Activated CD8-positive, alpha-beta T cell treated with anti-CD3 and anti-CD28 coated beads, Interleukin-2, amount 10 ng/mL, durations not matched to agents 7 days and 5 days (primary cell): ENCODE measurements at places on chromosomes 2 and 18. TPM values are rescaled to one million over a fixed set of nuclear protein-coding genes. Genes with fewer than 3 reads are reported as not detected.

- peak; percentile 91 for DNase-seq
- peak overlapping the region; percentile 98 for H3K4me3 ChIP-seq
- H3K4me1 ChIP-seq: peaks cover 39% of the 10 kb centered on the region
- H3K36me3 ChIP-seq: peaks cover 53% of the 10 kb centered on the region
- H3K27me3 ChIP-seq: peaks cover 2% of the 10 kb centered on the region
- peak overlapping the region; percentile 100 for H3K27ac ChIP-seq
Measured at GRCh38 chr2:195659982-195660890, 3.2 kb downstream of the SLC39A10 start.

- H3K27me3 ChIP-seq: peaks cover 5% of the 10 kb centered on the region
- H3K4me3 ChIP-seq: no peak overlapping the region
- DNase-seq: no peak
- H3K4me1 ChIP-seq: peaks cover 15% of the 10 kb centered on the region
Measured at GRCh38 chr2:37549598-37549997, 121.8 kb downstream of the CDC42EP3 start.

- no peak for DNase-seq
- H3K27me3 ChIP-seq: no peaks in the 10 kb centered on the region
- H3K36me3 ChIP-seq: peaks cover 12% of the 10 kb centered on the region
- no peak overlapping the region for H3K4me3 ChIP-seq
- H3K27ac ChIP-seq: peak overlapping the region; percentile 79
- peaks cover 17% of the 10 kb centered on the region for H3K4me1 ChIP-seq
Measured at GRCh38 chr2:855177-855576, 95.5 kb upstream of the SNTG2 start.

DNA sequence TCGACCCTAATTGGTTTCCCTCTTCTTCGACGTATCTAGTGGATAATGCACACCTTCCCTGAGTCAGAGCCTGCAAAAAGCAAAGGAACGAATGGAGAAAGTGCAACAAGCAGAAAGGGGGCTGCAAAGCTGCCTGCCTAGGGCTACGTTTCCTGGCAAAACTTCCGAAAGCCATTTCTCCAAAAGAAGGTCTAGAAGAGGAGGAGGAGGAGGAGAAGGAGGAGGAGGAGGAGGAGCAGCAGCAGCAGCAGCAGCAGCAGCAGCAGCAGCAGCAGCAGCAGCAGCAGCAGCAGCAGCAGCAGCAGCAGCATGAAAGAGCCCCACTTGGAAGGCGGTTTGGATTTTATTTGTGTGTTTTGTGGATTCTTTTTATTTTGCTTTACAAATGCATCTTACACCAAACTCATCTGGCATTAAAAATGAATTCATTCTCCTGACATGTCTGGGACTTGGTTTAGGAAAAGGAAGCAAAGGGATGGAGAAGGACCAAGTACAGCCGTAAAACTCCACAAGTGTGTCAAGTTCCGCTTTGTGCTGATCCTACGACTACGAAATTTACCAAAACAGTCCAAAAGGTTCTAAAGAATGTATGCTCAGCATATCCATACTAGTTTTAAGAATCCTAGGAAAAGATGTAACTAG, 2.0 kb downstream of the TCF4 start:
- H3K4me3 ChIP-seq: peak overlapping the region; percentile 13
- peaks cover 4% of the 10 kb centered on the region for H3K36me3 ChIP-seq
- H3K27me3 ChIP-seq: peaks cover 39% of the 10 kb centered on the region
- no peak overlapping the region for H3K27ac ChIP-seq
- H3K4me1 ChIP-seq: peaks cover 25% of the 10 kb centered on the region

DNA sequence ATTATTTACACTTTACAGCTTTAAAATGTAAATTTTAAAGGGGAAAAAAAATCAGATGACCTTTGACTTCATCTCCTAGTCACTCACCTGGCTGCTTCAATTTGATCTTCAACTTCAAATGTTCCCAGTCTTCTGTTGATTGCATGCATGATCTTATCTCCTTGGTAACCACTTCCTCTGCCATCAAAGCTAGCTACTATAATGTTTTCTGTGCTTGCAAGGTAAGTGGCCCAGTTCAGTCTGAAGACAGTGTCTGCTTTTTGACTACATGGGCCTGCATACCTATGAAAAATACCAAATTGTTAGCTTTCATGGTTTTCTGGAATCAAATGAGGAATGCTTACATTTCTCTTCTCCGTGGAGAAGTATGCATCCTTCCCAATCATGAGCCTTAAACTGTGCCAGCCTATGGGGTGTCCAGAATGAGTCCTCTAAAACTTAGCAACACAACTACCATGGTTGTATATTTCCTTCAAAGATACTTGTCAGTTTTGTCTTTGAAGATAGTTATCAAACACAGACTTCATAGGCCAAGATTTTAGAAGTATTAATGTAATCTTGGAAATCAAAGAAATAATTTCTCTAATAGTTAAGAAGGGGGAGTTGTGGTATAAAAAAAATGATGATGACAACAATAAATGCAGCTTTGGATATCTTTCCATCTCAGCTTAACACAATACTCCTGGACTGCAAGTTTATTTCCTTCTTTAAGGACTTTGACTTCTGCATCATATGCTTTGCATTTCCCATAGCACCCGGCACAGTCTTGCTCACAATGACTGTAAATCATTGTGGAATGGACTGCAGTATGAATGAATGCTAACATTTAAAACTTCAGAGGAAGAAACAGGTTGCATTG, 62.1 kb downstream of the DPP4 start:
- H3K4me3 ChIP-seq: peak overlapping the region; percentile 9
- H3K27ac ChIP-seq: peak overlapping the region; percentile 91
- peaks cover 91% of the 10 kb centered on the region for H3K36me3 ChIP-seq
- DNase-seq: peak; percentile 64
- H3K4me1 ChIP-seq: peaks cover 82% of the 10 kb centered on the region
- H3K27me3 ChIP-seq: no peaks in the 10 kb centered on the region

DNA sequence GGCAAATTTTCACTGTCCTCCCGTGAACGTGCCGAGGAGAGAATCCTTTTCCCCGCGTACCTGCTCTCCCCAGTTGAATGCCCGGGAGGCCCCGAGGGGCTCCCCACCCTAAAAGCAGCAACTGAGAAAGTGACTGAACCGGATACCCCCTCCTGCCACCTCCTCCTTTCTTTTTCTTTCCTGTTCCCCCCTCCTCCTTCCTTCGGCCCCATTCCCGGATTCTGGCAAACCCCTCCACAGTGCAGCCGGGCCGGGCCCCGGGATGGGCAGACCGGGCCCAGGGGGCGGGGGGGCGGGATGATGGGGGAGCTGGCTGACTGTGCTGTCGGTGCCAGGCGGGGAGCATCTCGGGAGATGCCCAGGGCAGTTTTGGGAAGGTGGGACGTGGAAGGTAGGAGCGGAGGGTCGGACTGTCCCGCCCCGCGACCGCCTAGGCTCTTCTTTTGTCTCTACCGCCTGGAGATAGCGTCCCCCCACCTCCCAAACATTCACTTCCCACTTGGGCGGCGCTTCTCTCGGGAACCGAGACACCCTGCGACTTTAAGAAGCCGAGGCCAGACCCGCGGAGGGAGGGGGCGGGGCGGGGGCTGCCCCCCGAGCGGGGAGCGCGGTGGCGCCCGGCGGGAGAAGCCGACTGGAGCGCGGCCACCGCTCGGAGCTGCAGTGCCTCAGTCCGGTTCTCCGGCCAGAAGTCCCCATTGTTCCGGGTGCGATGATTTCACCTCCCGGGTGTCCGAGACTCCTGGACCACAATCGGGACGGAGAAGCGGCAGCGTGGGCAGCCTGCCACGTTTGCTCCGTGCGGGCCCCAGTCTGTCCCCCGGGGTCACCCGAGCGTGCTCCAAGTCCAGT, 8.2 kb downstream of the DLX2 start:
- H3K36me3 ChIP-seq: no peaks in the 10 kb centered on the region
- no peak overlapping the region for H3K27ac ChIP-seq
- peaks cover 49% of the 10 kb centered on the region for H3K4me1 ChIP-seq
- no peak for DNase-seq
- H3K4me3 ChIP-seq: peak overlapping the region; percentile 82

DNA sequence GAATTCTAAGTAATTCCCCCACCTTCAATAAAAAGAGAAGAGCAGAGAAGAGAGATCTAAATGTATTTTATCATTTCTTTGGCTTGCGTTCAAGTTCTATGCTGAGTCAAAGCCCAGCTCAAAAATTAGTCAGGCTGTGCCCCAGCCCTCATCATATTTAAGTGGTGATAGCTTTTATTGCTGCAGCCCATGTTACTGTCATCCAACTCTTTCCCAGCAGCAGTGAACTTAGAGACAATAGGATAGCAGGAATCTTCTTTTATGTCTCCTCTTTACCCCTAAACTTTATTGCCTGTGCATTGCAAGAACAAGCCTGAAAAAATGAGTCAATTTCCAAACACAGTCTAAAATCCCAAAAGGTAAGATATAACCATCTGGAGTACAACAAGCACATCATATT, 1599.3 kb upstream of the PIK3C3 start:
- DNase-seq: no peak
- no peaks in the 10 kb centered on the region for H3K4me1 ChIP-seq
- H3K27ac ChIP-seq: no peak overlapping the region
- no peak overlapping the region for H3K4me3 ChIP-seq
- no peaks in the 10 kb centered on the region for H3K36me3 ChIP-seq

DNA sequence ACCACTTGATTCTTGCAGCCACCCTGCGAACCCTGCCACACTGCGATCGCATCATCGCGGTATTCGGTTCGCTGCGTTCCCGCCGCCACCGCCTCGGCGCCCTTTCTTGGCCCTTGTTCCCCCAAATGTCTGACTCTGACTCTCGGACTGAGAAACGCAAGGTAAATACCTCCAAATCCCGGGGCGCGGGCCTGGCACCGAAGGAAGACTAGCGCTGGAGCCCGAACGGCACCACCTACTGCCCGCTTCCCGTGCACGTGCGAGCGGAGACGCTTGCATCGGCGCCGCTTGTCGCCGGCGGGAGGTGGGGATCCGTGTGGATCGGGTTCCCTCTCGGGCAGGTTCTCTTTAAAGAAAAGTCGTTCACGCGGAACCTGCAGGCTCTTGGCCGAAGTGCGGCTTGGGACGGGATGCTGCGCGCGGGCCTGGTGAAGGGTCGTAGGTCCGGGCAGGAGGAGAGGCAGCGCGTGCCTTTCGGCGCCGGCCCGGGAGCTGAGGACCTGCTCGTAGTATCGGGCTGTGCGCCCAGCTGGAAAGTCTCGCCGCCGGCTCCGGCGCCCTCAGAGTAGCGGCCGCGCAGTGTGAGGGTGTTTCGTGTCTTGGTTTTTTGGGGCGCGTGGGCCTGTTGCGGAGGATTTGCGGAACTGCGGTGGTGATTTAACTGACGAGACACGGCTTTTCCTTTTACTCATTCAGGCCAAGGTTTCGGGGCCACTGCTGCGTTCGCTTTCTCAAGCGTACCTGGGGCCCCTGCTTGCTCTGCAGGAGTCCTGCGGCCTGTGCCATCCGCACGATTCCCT, 514 bp downstream of the BCL2L11 start:
- H3K27me3 ChIP-seq: peaks cover 35% of the 10 kb centered on the region
- H3K4me3 ChIP-seq: peak overlapping the region; percentile 94
- peak; percentile 60 for DNase-seq
- peaks cover 26% of the 10 kb centered on the region for H3K36me3 ChIP-seq
- peak overlapping the region; percentile 85 for H3K27ac ChIP-seq

GRCh38 chr18:9827793-9828505, 57.8 kb upstream of the TXNDC2 start:
- no peak overlapping the region for H3K4me3 ChIP-seq
- H3K4me1 ChIP-seq: no peaks in the 10 kb centered on the region
- DNase-seq: no peak
- no peaks in the 10 kb centered on the region for H3K36me3 ChIP-seq

DNA sequence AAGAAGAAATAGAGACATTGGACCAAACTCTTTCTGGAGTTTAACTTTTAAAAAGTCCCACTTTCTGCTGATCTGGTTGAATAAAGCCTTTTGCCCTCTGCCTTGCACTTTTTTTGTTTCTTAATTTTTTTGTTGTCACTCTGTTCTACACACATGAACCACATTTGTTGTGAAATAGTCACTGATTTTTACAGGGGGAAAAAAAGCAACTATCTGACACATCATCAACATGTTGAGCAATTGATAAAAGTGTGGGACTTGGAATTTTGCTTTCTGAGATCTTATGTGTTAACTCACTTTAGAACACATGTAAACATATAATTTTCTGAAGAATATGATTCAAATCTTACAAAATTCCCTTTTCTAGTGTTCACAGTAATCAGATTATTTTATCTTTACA, 414.8 kb upstream of the FIGN start:
- H3K4me1 ChIP-seq: no peaks in the 10 kb centered on the region
- H3K36me3 ChIP-seq: no peaks in the 10 kb centered on the region
- DNase-seq: no peak
- no peaks in the 10 kb centered on the region for H3K27me3 ChIP-seq
- no peak overlapping the region for H3K27ac ChIP-seq
- no peak overlapping the region for H3K4me3 ChIP-seq

DNA sequence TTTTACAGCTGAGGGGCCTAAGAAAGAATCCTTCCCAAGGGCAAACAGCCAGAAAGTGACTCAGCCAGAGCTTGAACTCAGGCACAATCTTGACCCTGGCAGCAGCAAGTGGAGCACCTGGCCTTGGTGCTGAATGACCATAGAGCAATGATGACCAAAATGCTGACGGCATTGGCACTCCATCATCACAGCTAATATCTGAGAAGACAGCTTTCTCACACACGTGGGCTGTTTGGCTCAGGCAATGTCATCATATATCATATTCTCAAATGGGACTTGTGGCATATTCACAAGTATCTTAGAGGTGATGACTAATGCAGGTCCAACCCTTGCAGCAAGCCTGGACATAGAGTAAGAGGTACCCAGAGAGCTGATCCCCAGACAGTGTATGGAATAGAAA, 443.9 kb upstream of the MYT1L start:
- H3K27ac ChIP-seq: no peak overlapping the region
- H3K4me3 ChIP-seq: no peak overlapping the region
- H3K4me1 ChIP-seq: no peaks in the 10 kb centered on the region
- no peaks in the 10 kb centered on the region for H3K27me3 ChIP-seq

DNA sequence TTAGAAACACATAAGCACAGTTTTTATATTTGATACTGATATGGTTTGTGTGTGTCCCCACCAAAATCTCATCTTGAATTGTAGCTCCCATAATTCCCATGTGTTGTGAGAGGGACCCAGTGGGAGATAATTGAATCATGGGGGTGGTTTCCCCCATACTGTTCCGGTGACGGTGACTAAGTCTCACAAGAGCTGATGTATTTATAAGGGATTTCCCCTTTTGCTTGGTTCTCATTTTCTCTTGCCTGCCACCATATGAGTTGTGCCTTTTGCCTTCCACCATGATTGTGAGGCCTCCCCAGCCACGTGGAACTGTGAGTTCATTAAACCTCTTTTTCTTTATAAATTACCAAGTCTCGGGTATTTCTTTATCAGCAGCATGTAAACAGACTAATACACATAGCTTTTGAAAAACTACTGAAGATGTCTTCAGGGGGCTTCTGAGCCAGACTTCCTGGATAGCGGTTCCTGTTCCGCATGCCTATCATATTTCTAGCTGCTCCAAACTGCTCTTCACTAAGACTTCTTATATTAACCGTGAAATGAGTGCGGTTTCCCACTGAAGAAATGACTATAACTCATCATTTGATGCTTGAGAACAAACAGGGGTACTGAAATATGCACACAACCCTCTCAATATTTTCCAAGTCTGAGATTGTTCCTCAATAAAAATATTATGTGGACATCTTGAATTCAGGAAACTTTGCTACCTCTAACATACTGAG, 75.8 kb downstream of the SPHKAP start:
- H3K36me3 ChIP-seq: no peaks in the 10 kb centered on the region
- H3K27ac ChIP-seq: no peak overlapping the region
- no peak overlapping the region for H3K4me3 ChIP-seq
- no peak for DNase-seq
- no peaks in the 10 kb centered on the region for H3K4me1 ChIP-seq
- no peaks in the 10 kb centered on the region for H3K27me3 ChIP-seq

The ST8SIA3 gene
- total RNA-seq: not detected

The TUBA4B gene
- total RNA-seq: not detected

The LRP1B gene
- total RNA-seq: not detected

The GALR1 gene
- total RNA-seq: not detected

The FBXO15 gene
- total RNA-seq: 1.3 TPM

The FEV gene
- not detected for total RNA-seq

The ZSWIM2 gene
- not detected for total RNA-seq
